ENCODE measurements at places on chromosomes 12 and 14.
A peak's percentile ranks its signal among the peaks of the same experiment; 100 is the strongest.

GRCh38 chr14:91420686-91421085 lies 3.1 kb upstream of the CCDC88C start:
- DNase-seq = no peak

- no peak for DNase-seq
These were observed 29.6 kb downstream of the PNMA1 start for GRCh38 chr14:73684627-73685026.

- no peak for DNase-seq
These were observed 34.5 kb downstream of the HMGA2 start for GRCh38 chr12:65858831-65859230.

DNA sequence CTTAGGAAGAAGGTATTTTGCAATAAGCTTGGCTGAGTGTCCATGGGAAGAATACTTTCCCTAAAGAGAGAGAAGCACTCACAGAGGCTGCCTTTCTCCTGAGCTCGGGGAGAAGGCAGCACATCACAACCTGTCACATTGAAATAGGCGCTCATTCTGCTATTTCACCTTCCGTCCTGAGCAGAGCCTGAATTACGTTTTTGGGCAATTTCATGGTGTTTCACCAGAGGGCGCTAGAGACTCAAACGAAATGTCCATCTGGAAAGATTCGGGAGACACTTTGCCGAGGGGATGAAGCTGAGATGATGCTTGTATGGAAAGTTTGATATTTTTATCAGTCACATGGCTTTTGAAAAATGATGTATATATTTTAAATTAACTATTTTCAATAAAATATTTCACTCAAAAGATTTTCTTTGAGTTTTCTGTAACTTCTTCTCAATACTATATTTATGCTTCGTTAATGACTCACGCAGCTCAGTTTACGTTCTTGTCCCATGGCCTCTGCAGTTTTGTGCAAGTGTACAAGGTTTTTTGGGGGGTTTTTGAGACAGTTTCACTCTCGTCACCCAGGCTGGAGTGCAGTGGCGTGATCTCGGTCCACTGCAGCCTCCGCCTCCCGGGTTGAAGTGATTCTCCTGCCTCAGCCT lies 17.4 kb upstream of the B4GALNT3 start:
- DNase-seq = no peak

DNA sequence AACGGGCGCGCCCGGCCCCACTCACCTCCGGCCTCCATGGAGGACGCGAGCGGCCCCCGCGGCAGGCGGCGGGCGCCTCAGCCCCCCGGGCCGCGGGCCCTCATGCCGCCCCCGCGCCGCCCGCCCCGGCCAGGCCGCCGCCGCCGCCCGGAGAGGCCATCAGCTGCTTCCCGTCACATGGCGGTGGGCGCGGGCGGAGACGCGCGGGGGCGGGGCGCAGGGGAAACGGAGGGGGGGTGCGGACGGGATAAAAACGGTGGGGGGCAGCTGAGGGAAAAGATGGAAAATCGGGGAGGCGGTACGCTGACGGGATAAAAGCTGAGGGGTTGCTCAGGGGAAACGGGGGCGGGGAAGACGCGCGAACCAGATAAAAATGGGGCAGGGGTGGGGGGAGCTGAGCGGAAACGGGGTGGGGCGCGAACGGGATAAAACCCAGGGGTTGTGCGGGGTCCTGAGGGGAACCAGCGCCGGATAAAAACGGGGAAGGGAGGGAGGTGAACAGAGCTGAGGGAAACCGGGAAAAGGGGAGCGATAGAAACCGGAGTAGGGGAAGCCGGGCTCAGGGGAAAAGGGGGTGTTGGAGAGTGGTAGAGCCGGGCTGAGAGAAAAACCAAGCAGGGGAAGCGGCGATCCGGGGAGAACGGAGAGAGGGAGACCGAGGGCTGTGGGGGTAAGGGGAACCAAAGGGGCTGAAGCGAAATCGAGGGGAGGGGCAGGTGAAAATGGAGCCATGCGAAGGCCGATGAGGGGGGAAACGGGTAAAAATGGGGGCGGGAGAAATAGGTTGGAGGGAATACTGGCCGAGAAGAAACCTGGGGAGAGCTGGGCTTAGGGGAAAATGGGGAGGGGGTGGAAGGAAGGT lies at the start of gene WSB2:
TSS of gene WSB2 (minus strand) at position 169 of the 862 bp plus-strand sequence. CDS start at position 38, 131 bp downstream.
- peak; percentile 48 for DNase-seq
